Ascending aorta (tissue), 2 donors: ENCODE measurements at places on chromosomes 5 and 9.

DNA sequence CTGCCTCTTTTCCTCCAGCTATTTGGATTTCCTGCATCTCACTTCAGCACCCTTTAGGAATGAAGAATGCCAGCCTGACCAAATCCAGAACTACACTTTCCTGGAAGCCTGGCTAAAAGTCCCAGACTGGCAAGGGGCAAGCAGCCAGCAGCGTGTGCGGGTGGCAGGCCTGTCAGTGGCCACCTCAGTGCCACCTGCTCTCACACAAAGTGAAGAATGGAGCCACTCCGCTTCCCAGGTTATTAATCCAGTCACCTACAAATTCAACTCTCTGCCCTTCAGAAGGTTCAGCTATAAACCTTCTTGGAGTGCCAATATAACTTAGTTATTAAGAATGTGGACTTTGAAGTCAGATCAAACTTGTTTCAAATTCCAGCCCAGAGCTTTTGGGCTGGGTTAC is 6.7 kb upstream of the ALDOB start:
- no peaks in the 10 kb centered on the region for H3K36me3 ChIP-seq
- no peaks in the 10 kb centered on the region for H3K27me3 ChIP-seq
- H3K4me1 ChIP-seq: no peaks in the 10 kb centered on the region
- H3K4me3 ChIP-seq: no peak overlapping the region
- no peak overlapping the region for H3K27ac ChIP-seq

DNA sequence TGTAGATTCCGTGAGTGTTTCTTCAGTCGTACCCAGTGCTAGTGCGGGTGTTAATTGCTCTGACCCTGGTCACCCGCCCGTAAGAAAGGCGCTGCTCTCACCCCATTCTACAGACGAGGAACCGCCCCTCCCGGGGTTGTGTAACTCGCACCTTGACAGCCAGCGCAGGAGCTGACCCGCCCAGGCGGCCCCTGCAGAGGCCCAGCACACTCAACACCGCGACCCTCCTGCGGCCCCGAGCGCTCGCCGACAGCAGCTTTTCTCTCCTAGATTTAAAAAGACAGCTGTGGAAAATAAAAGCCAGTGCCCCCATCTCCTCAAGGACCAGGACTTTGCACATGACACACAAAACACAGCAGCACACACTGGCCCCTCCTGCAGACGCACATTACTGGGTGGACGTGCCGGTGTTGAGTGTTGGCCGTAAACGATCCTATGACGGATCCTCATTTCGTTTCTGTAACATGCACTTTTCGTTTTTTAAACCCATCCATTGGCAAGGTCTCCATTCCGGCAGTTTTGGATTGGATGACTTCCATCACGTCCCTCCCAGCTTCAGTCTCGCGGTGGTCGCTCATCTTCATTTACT is 22.9 kb downstream of the OR2V2 start:
- no peak overlapping the region for H3K4me3 ChIP-seq
- no peak for DNase-seq
- H3K4me1 ChIP-seq: no peaks in the 10 kb centered on the region
- no peak overlapping the region for H3K27ac ChIP-seq
- no peaks in the 10 kb centered on the region for H3K36me3 ChIP-seq

DNA sequence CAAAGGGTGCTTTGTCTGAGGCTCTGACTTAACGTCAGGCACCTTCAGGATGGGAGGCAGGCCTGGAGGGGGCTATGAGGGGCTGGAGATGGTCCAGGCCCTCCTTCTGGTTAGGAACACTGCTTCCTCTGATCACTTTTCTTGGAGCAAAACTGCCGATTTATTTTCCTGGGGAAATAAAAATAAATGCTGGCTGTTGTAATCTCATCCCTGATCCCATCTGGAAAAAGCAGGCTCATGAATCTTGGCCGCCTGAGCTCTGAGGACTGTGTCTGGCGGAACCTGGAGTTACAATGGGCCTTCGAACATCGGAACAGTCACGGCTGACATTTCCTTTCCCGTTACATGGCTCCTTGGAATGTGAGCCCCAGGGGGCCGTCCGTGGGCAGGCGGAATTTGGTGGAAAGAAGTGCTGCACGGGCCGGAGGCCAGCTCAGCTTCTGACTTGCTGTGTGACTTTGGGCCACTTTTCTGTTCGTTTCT is 157.8 kb downstream of the RGS3 start:
- peak overlapping the region; percentile 98 for H3K27ac ChIP-seq
- no peaks in the 10 kb centered on the region for H3K36me3 ChIP-seq
- peak overlapping the region; percentile 18 for H3K4me3 ChIP-seq
- peak; percentile 47 for DNase-seq
- peaks cover 37% of the 10 kb centered on the region for H3K4me1 ChIP-seq

GRCh38 chr9:84154320-84154719 is 173.7 kb downstream of the RMI1 start:
- H3K4me3 ChIP-seq: no peak overlapping the region
- H3K4me1 ChIP-seq: no peaks in the 10 kb centered on the region
- no peak for DNase-seq
- H3K27me3 ChIP-seq: no peaks in the 10 kb centered on the region
- H3K36me3 ChIP-seq: no peaks in the 10 kb centered on the region

DNA sequence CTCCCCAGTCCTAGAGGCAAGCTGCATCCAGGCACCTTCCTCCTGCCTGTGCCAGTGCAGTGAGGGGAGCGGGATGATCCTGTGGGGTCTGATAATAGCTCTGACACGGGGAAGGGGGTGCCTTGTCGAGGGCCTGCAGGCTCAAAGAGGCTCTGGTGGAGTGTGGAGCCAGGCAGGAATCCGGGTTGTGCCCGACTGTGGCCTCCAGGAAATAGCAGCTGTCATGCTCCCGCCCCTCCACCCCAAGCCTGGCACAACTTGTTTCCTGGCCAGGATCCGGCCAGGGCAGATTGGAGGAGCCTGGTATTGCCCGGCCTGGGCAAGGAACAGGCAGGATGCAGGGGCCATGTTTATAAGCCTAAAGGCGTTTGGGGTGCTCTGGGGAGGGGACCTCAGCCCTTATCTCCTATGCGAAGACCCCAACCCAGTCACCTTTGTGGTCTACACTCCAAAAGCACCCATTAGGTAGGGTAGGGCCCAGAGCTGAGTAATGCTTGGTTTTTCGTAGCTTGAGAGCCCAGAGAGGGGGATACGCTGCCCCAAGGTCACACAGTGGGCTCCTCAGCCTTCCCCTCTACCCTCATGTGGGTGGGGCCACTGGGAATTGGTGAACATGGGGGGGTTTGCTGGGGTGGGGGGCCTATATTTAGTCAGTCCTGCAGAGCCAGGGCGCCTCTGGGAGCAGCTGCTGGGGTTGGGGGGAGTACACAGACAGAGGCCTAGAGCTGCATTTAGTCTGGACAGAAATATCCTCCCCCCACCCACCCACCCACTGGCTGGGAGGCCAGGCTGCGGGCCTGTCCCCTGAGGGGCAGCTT is 12.2 kb downstream of the CXXC5 start:
- H3K36me3 ChIP-seq: no peaks in the 10 kb centered on the region
- no peaks in the 10 kb centered on the region for H3K27me3 ChIP-seq
- peak overlapping the region; percentile 96 for H3K27ac ChIP-seq
- H3K4me1 ChIP-seq: peaks cover 80% of the 10 kb centered on the region

- DNase-seq: no peak
- H3K4me3 ChIP-seq: no peak overlapping the region
Measured at GRCh38 chr5:40220260-40220659, 459.5 kb upstream of the PTGER4 start.

DNA sequence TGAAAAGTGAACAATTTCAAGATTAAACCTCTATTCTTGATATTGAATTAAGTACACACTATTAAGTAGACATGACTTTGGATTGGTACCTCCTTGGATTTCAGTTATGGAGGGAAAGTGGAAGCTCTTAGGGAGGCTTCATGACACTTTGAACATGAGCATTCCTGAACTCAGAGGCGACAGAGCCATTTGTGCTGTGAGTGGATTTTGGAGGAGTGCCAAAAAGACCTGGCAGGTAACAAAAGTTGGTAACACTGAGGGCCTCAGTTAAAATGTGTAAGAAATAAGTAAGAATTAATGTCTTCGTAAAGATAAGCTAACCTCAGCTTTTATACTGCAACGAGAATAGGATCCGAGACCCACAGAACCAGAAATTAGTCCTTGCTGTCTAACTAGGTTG is 356.7 kb downstream of the ARRDC3 start:
- H3K27ac ChIP-seq: no peak overlapping the region
- H3K27me3 ChIP-seq: no peaks in the 10 kb centered on the region
- H3K4me3 ChIP-seq: no peak overlapping the region
- no peak for DNase-seq
- H3K36me3 ChIP-seq: no peaks in the 10 kb centered on the region

DNA sequence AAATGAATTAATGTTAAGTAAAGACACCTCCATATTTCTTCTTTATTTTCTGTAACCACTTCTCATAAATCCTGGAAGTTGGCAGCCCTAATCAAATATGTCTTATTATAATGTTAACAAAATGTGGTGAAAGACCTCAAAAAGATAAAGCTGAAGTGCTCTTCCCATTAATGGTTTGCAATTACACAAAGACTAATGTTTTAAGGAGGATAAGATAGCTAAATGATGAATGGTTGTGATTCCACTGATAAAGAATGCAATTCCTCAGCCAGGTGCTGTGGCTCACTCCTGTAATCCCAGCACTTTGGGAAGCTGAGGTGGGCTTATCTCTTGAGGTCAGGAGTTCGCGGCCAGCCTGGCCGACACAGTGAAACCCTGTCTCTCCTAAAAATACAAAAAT is 125.8 kb upstream of the SNX2 start:
- no peaks in the 10 kb centered on the region for H3K36me3 ChIP-seq
- no peak for DNase-seq
- H3K4me3 ChIP-seq: no peak overlapping the region
- H3K4me1 ChIP-seq: no peaks in the 10 kb centered on the region
- H3K27me3 ChIP-seq: no peaks in the 10 kb centered on the region

- H3K27me3 ChIP-seq: no peaks in the 10 kb centered on the region
- H3K36me3 ChIP-seq: no peaks in the 10 kb centered on the region
- peaks cover 3% of the 10 kb centered on the region for H3K4me1 ChIP-seq
- H3K27ac ChIP-seq: peak overlapping the region; percentile 85
- DNase-seq: peak; percentile 64
Measured at GRCh38 chr9:100352201-100352726, 478 bp downstream of the TEX10 start.

- H3K27me3 ChIP-seq: no peaks in the 10 kb centered on the region
- H3K36me3 ChIP-seq: no peaks in the 10 kb centered on the region
- H3K27ac ChIP-seq: peak overlapping the region; percentile 75
- DNase-seq: no peak
- H3K4me1 ChIP-seq: peaks cover 43% of the 10 kb centered on the region
- peak overlapping the region; percentile 28 for H3K4me3 ChIP-seq
Measured at GRCh38 chr5:158979749-158980521, 119.8 kb downstream of the EBF1 start.

GRCh38 chr5:152092580-152092979 is 167.9 kb upstream of the GLRA1 start:
- no peak for DNase-seq
- H3K27me3 ChIP-seq: no peaks in the 10 kb centered on the region
- H3K36me3 ChIP-seq: no peaks in the 10 kb centered on the region
- no peaks in the 10 kb centered on the region for H3K4me1 ChIP-seq
- no peak overlapping the region for H3K27ac ChIP-seq

- no peaks in the 10 kb centered on the region for H3K36me3 ChIP-seq
- H3K4me3 ChIP-seq: no peak overlapping the region
- no peaks in the 10 kb centered on the region for H3K4me1 ChIP-seq
- no peak for DNase-seq
- H3K27ac ChIP-seq: no peak overlapping the region
- no peaks in the 10 kb centered on the region for H3K27me3 ChIP-seq
Measured at GRCh38 chr9:84450029-84450428, 109.5 kb upstream of the SLC28A3 start.

DNA sequence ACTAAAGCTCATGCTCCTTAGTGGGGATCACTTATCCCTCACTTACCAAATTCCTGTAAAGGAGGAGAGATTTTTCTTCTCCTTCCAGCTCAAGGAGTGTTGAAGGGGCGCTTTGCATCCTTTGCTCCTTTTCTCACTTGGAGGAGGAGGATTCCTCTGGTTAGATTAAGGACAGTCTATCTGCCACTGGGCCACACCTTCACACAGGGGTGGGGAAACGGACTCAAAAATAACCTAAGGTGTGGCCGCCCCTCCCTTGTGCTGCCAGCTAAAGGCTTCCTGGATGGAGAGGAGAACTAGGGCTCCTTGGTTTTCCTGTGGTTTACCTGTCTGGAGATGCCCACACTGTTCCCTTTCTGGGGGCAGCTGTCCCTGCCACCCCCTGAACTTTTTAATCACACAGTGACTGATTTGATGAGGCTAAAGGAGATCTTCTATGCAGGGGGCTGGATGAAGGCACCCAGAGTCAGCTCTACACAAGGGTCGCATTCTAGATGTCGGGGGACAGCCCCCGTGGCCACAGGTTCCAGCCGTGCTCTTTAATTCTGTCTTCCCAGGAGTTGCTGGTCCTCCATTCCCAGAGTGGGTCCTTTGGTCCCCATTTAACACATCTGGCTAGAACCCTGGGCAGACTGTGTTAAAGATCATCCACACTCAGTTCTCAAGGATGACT is 14.4 kb downstream of the GLRX start:
- peaks cover 32% of the 10 kb centered on the region for H3K4me1 ChIP-seq
- H3K4me3 ChIP-seq: peak overlapping the region; percentile 6
- peak overlapping the region; percentile 72 for H3K27ac ChIP-seq
- H3K36me3 ChIP-seq: peaks cover 3% of the 10 kb centered on the region
- no peak for DNase-seq

- H3K4me3 ChIP-seq: no peak overlapping the region
- H3K36me3 ChIP-seq: no peaks in the 10 kb centered on the region
- H3K27ac ChIP-seq: no peak overlapping the region
- no peaks in the 10 kb centered on the region for H3K27me3 ChIP-seq
Measured at GRCh38 chr9:100856238-100856637, 172.3 kb upstream of the PLPPR1 start.

GRCh38 chr5:68372161-68372560 is 156.6 kb downstream of the PIK3R1 start:
- no peak overlapping the region for H3K27ac ChIP-seq
- no peak for DNase-seq
- H3K27me3 ChIP-seq: no peaks in the 10 kb centered on the region
- no peak overlapping the region for H3K4me3 ChIP-seq
- H3K36me3 ChIP-seq: no peaks in the 10 kb centered on the region

GRCh38 chr5:52491071-52491787 is 296.5 kb upstream of the ITGA1 start:
- H3K36me3 ChIP-seq: no peaks in the 10 kb centered on the region
- H3K4me1 ChIP-seq: no peaks in the 10 kb centered on the region
- no peaks in the 10 kb centered on the region for H3K27me3 ChIP-seq

- DNase-seq: peak; percentile 67
- no peaks in the 10 kb centered on the region for H3K36me3 ChIP-seq
- H3K27me3 ChIP-seq: no peaks in the 10 kb centered on the region
- peak overlapping the region; percentile 58 for H3K4me3 ChIP-seq
- H3K4me1 ChIP-seq: no peaks in the 10 kb centered on the region
- H3K27ac ChIP-seq: no peak overlapping the region
Measured at GRCh38 chr9:95313010-95313498, 4.5 kb downstream of the FANCC start.

DNA sequence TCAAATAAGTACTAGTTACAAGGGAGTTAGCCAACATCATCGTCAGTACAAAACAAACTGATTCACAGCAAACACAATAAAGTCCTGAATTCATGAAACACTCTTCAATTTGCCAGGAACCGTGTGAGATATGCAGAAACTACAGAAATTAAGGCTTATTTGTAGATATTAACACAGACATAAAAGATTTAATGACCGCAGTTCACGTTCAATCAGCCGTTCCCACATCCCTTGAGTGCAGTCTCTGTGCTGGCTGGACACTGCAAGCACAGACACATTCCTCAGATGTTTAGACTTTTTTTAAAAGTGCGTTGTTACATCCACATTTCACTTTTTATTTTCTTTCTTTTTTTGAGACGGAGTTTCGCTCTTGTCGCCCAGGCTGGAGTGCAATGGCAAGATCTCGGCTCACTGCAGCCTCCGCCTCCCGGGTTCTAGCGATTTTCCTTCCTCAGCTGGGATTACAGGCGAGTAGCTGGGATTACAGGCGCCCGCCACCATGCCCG is 566 bp upstream of the CEP78 start:
- H3K27me3 ChIP-seq: no peaks in the 10 kb centered on the region
- no peak for DNase-seq
- H3K4me3 ChIP-seq: peak overlapping the region; percentile 93
- no peaks in the 10 kb centered on the region for H3K4me1 ChIP-seq
